NCI-H1417 (cell line): ENCODE measurements at places on chromosomes 5 and 9.

DNA sequence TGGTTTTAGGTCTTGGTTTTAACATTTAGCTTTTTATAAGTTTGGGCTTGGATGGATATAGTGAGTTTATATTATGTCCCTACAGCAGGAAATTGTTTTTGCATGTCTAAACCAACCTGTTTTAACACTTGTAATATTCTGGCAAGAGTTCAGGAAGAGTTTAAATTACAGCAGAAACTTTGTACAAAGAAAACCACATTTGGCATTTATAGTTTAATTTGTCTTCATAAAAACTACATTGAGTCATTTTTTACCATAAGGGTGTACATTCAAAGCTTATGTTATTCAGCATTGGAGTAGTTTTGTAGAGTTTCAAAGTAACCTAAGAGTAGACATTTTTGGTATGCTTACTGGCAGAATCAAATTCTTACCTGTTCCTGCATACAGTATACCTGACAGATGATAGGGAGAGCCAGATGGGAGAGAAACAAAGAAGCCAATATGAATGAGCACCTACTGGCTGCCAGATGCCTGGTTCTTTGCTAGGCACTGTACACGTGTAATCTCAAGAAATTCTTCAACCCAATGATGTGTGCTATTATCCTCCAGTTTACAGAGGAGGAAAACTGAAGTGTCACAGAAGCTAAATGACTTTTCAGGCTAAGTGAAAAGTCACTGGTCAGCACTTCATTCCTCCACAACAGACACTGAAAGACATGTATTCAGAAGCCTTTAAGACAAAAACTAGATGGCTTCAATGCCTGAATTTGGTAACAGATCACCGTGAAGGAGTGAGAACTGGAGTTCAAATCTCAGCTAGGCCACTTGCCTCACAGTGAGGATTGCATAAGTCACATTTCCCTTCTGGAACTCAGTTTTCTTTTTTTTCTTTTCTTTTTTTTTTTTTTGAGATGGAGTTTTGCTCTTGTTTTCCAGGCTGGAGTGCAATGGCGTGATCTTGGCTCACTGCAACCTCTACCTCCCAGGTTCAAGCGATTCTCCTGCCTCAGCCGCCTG, 25.9 kb upstream of the ECM2 start:
- no peak for DNase-seq

- DNase-seq: no peak
Observed at GRCh38 chr5:157778121-157778805, 34.8 kb downstream of the LSM11 start.

DNA sequence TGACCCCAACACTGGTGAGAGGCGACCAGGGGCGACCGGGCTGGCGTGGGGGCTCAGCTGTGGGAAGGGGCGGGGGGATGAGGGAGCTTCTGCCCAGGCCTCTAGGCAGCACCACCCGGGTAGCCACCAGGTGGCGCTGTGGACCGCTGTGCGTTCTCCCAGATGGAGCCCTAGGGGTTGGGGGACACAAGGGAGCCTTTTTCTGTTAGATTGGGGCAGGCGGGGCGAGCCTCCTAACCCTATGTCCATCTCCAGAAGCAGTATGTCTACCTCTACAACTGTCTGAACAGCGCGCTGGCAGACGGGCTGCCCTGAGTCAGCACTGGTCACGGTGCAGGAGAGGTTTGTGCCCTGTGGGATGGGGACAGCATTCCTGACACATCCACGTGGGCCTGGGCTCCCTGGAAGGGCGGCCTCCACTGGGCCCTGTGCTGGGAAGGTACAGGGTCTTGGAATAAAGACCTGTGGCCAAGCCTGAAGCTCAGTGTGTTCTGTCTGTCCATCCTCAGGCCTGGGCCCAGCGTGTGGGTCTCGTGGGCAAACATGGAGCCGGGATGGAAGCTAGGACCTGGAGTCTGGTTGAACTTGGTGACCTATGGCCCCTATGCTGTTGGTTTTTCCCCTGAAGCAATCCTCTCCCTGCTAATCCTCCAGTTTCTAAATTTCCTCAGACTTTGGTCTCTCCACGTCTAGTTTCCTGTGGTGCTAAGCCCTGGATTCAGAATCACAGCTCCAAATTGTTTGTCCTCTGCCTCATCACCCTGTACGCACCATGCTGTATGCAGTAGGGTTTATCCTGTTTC, 23.1 kb upstream of the SPTLC1 start:
- DNase-seq: peak; percentile 69

DNA sequence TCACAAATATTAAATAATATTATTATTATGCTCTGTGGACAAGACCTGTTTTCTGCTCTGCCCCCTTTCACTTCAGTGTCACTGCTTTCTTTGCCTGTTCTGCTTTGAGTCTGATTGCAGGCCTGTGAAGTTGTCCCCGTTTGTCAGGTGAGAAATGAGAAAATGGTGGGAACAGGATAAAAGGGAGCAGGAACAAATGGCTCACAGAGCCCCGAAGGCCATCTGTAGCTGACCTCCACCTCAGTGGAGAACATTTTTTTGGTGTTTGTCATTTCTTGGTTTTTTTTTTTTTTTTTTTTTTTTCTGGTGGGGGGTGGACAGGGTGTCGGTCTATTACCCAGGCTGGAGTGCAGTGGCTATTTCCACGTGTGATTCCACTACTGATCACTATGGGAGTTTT, 13.2 kb upstream of the S100Z start:
- no peak for DNase-seq

DNA sequence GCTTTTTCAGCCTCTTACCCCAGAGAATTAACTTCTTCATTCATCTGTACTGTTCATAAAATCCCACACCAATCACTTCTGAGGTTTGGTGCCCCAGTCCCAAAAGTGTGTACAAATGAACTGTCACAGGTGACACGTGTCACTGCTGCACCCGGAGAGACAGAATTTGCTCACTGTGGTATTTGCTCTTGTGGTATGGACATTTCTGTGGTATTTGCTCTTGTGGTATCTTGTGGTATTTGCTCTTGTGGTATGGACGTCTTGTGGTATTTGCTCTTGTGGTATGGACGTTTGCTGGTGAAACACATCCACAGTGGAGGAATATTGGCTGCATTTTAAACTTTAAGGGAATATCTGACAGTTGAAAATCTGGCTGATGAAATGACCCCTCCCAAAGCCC, 214.9 kb upstream of the DAP start:
- DNase-seq: no peak

DNA sequence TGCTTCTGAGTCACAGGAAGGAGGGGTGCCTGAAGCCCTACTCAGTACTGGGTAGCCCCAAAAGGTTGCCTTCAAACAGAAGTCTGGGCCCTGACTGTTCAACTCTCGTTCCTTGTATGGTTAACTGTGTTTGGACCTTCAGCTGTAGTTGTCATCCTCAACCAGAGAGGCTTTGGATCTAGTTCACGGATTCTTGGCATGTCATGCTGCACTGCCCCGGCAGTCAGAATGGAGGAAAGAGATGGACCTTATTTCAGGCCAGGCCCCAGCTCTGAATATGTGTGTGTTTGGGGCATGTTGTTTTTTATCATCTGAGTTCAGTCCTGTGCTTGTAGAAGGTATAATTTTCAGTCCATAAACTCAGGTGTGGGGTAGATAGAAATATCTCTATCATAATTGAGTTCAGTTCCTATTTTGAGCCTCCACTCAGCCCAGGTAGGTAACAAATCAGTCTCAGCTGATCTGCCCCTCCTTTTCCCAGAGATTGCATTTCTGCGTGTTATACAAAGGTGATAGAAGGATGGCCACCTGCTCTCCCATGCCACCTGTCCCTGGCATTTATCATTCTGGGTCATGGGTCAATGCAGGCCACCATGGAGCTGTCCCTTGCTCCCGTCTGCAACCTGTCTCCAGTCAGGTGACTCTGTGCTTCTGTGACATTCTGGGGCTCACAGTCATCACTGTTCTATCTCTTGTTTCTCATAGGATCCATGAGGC, 127.5 kb upstream of the CPEB4 start:
- no peak for DNase-seq

DNA sequence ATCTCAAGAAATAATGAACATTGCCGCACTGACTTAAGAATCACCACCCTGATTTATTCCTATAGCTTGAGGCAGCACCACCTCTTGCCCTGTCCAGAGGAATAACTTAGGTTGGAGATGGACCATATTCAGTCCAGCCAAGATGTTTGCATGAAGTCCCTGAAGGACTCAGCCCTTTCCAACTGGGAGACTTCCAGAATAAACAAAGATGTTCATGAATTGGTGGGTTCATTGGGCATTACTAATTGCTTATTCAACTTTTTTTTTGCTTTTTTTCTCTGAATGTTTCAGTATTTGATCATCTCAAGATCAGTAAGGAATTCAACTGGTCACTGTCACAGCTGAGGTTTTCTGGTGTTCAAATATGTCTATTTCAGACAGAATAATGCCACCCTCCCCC, 470.6 kb downstream of the CCDC171 start:
- DNase-seq: no peak

GRCh38 chr9:117926031-117926658, 221.9 kb downstream of the TLR4 start:
- DNase-seq: no peak

DNA sequence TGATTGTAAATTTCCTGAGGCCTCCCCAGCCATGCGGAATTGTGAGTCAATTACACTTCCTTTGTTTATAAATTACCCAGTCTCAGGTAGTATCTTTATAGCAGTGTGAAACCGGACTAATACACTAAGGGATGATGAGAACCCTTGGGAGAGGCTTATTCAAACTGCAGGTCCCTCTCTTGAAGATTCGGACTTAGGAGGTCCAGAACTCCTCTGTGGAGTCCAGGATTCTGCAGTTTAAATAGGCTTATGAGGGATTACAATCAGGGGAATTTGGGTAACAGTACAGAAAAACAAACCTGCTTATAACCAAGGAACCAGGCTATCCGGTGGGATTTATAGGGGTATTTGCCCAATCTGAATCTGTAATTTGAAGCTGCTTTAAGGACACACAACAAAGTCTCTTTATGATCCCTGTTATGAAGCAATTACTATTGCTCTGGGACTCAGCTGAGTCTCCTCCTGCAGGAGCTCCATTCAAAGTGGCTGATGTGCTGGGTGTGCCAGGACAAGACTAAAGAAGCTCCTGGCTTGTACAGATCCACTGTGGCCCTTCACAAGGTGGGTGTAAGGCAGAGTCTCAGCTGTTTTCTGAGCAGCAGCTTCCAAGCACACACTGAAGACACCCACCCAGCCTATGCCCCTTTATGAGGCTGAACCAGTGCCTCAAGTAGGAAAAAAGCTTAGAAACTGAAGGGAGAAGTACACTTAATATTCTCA, 41.8 kb upstream of the LHFPL2 start:
- DNase-seq: no peak

DNA sequence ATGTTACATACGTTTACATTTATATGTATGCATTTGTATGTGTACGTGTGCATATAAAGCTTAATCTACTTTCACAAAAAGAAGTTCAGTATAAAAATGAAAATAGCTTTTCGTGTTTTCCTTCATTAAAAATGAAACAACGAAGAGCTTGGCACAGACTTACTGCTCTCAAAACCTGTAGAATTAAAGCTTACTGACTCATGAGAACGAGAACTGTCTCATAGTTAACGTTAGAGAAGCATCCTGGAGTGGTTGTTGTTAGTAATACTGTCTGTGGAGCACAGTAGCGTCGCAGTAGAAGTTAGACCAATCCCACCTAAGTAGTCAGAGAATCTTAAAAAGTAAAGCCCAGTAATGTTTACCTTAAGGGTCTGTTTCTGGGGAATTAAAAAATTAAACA, 1.3 kb downstream of the MAT2B start:
- no peak for DNase-seq

- no peak for DNase-seq
Observed at GRCh38 chr9:127223810-127224177, 40.8 kb upstream of the GARNL3 start.

- DNase-seq: no peak
Observed at GRCh38 chr5:11407556-11408145, 496.6 kb downstream of the CTNND2 start.

DNA sequence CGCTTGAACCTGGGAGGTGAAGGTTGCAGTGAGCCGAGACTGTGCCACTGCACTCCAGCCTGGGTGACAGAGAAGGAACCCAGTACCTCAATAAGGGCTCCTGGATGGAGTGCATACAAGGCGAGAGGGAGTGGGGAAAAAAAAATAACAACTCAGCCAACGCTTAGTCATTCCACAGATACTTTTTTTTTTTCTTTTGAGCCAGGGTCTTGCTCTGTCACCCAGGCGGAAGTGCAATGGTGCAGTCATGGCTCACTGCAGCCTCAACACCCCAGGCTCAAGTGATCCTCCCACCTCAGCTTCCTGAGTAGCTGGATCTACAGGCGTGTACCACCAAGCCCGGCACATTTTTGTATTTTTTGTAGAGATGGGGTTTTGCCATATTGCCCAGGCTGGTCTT, 59.5 kb upstream of the GGTA1 start:
- DNase-seq: no peak

GRCh38 chr9:138023394-138024124, 146.0 kb downstream of the CACNA1B start:
- no peak for DNase-seq

- DNase-seq: no peak
Observed at GRCh38 chr9:98658951-98659351, 49.8 kb downstream of the GABBR2 start.

GRCh38 chr5:90182726-90183125, 226.8 kb downstream of the CETN3 start:
- DNase-seq: no peak

GRCh38 chr5:32753765-32754164, 42.6 kb downstream of the NPR3 start:
- DNase-seq: no peak

DNA sequence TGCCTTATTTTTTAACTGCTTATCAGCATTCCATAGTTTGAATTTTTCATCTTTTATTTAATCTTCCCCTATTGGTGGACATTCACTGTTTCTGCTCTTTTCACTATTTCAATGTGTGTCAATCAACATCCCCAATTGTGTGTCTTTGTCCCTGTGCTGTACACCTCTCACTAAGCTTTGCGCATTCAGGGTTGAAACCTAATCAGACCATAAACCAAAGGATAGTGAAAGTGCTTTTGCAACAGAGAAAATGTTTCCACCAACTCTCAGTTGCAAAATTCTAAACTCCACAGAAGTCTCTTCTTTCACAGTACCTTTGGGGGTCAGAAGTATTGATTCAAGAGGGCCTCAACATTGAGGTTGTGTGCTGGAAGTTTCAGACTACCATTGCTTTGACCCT, 127.1 kb upstream of the SAP30L start:
- DNase-seq: no peak

DNA sequence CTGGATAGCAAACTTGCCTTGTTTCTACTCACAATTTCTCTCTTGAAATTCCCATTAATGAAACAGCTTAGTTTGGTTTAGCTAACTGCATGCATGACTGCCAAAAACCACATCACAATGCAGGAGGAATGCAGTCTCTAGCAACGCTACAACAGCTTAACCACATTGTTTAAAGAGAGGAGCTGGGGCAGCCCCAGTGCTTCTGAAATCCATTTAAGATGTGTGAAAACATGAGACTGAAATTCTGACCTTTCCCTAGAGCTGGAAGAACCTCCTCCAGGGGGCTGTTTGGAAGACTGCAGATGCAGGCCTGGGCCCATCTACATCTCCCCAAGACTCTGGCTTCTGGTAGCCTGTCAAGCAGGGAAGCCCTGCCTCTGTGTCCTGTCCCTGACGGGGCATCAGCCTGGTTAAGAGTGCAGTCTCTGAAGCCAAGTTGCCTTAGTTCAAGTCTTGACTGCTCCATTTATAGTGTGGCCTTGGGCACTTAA, 157.1 kb downstream of the ZNF462 start:
- DNase-seq: peak; percentile 56
